ENCODE measurements at places on chromosomes 1 and 21. TPM values are rescaled to one million over a fixed set of nuclear protein-coding genes. Genes with fewer than 3 reads are reported as not detected.
A peak's percentile ranks its signal among the peaks of the same experiment; 100 is the strongest.

The CFHR3 gene
- not detected for polyA plus RNA-seq

The NPPA gene
- polyA plus RNA-seq: 0.13 TPM

The HPDL gene
- 0.73 TPM for polyA plus RNA-seq

The GJA4 gene
- 13.0 TPM for polyA plus RNA-seq

The TNFRSF18 gene
- 0.76 TPM for polyA plus RNA-seq

- H3K4me1 ChIP-seq: peaks cover 29% of the 10 kb centered on the region
- H3K36me3 ChIP-seq: no peaks in the 10 kb centered on the region
- H3K27me3 ChIP-seq: no peaks in the 10 kb centered on the region
- peak overlapping the region; percentile 98 for H3K27ac ChIP-seq
- peak; percentile 75 for DNase-seq
These were observed 757 bp upstream of the NRIP1 start for GRCh38 chr21:15065392-15066122.

DNA sequence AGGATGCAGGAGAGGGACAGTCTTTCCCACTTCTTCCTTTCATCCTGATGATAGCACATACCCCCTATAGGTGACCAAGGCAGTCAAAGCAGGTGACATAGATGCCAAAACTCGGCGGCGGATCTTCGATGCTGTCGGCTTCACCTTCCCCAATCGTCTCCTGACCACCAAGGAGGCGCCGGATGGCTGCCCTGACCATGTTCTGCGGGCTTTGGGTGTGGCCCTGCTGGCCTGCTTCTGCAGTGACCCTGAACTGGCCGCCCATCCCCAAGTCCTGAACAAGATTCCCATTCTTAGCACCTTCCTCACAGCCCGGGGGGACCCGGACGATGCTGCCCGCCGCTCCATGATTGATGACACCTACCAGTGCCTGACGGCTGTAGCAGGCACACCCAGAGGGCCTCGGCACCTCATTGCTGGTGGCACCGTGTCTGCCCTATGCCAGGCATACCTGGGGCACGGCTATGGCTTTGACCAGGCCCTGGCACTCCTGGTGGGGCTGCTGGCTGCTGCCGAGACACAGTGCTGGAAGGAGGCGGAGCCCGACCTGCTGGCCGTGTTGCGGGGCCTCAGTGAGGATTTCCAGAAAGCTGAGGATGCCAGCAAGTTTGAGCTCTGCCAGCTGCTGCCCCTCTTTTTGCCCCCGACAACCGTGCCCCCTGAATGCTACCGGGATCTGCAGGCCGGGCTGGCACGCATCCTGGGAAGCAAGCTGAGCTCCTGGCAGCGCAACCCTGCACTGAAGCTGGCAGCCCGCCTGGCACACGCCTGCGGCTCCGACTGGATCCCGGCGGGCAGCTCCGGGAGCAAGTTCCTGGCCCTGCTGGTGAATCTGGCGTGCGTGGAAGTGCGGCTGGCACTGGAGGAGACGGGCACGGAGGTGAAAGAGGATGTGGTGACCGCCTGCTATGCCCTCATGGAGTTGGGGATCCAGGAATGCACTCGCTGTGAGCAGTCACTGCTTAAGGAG is 2.9 kb downstream of the NCDN start:
- peaks cover 28% of the 10 kb centered on the region for H3K4me1 ChIP-seq
- DNase-seq: peak; percentile 67
- H3K4me3 ChIP-seq: peak overlapping the region; percentile 38
- H3K36me3 ChIP-seq: no peaks in the 10 kb centered on the region

- H3K27me3 ChIP-seq: no peaks in the 10 kb centered on the region
- DNase-seq: no peak
- H3K36me3 ChIP-seq: no peaks in the 10 kb centered on the region
These were observed 40.0 kb downstream of the FCRL5 start for GRCh38 chr1:157512036-157512969.

DNA sequence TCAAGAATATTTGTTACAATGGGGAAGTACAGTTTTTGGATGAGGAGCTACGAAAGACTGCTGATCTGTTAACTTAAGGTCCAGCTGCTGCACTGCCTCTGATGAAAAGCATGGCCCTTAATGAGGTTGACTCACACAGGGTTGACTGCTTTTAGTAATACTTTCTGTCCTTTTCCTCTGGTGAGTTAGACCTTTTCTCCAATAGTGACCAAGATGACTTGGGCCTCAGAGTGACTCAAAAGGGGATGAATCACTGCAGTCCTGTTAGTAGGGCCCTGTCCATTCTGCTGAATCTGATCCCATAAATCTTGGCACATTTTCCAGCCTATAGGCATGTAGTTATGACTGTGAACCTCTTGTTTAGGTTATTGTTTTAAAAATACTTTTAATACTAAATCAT is 2.7 kb downstream of the DISP1 start:
- H3K4me3 ChIP-seq: no peak overlapping the region
- H3K27ac ChIP-seq: no peak overlapping the region
- H3K27me3 ChIP-seq: no peaks in the 10 kb centered on the region
- no peak for DNase-seq
- no peaks in the 10 kb centered on the region for H3K36me3 ChIP-seq

GRCh38 chr1:204089044-204089751 is 16.3 kb downstream of the SOX13 start:
- peaks cover 94% of the 10 kb centered on the region for H3K4me1 ChIP-seq
- peak overlapping the region; percentile 81 for H3K27ac ChIP-seq
- H3K27me3 ChIP-seq: no peaks in the 10 kb centered on the region

DNA sequence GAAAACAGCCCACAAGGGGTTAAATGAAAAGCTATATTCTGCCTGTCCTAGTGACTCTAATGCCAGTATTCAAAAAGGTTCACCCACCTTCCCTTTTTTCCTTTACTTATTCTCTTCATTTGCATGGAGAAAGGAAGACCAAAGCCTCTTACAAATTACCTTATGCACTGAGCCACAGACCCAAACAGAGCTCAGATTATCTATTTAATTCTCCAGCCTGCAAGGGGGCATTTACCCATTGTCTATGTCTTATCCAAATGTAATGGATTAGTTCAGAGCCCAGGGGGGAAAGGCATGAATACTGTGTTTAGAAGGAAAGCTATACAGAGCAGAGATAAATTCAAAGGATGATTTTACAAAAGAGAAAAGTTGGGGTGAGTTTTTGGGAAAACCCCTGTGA is 388.5 kb downstream of the OMA1 start:
- no peaks in the 10 kb centered on the region for H3K36me3 ChIP-seq
- H3K4me3 ChIP-seq: no peak overlapping the region
- no peak overlapping the region for H3K27ac ChIP-seq
- H3K4me1 ChIP-seq: peaks cover 3% of the 10 kb centered on the region
- H3K27me3 ChIP-seq: no peaks in the 10 kb centered on the region

- DNase-seq: peak; percentile 71
- H3K36me3 ChIP-seq: no peaks in the 10 kb centered on the region
- H3K4me1 ChIP-seq: peaks cover 19% of the 10 kb centered on the region
- H3K27ac ChIP-seq: no peak overlapping the region
These were observed 4.0 kb upstream of the LAPTM5 start for GRCh38 chr1:30761381-30762151.

DNA sequence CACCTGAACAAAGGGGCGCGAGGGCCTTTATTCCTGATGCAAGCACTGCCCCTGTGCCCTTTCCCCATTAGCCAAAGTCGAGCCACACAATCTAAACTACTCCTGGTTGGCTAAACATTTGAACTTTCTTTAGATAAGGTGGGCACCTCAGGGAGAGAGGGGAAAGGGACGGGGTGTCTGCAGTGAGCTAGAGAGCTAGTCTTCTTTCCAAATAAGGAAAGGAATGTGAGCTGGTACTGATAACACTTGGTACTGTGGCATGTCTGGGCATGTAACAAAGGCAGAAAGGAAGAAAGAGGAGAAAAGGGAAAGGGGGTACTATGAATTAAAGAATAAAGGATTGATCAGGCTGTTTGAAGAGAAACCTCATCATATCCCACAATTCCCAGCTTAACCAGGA is 62.8 kb downstream of the OVGP1 start:
- DNase-seq: no peak
- no peaks in the 10 kb centered on the region for H3K4me1 ChIP-seq
- no peaks in the 10 kb centered on the region for H3K27me3 ChIP-seq
- no peak overlapping the region for H3K27ac ChIP-seq

GRCh38 chr1:164443836-164444235 is 115.1 kb upstream of the PBX1 start:
- H3K27me3 ChIP-seq: no peaks in the 10 kb centered on the region
- no peaks in the 10 kb centered on the region for H3K36me3 ChIP-seq
- no peak overlapping the region for H3K4me3 ChIP-seq

DNA sequence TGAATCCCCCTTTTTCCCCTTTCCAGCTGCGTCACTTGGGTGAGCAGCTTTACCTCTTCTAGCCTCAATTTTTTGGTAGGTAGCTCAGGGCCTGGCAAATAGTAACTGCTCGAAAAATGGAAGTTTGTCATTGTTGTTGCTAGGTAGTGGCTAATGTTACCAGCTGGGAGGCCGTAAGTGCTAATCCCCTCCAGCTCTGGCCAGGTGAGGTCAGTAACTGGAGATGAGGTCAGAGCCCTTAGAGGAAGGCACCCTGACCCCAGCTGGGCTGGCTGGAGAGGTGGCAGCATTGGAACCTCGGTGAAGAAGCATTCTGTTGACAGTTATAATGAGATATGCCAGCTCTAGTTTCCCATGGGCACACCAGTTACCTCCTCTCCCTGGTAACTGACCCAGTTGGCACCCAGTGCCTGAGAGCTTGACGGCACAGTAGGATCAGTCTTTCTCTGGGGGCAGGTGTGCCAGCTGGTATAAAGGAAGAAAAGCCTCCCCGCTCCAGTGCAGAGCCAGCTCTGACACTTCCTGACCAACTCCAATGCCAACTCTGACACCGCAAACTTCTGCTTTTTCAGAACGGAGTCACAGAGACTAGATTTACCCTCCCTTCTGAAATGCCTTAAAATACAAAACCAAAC is 35.0 kb upstream of the SLC2A1 start:
- peak; percentile 34 for DNase-seq
- peaks cover 7% of the 10 kb centered on the region for H3K4me1 ChIP-seq
- no peak overlapping the region for H3K27ac ChIP-seq
- H3K36me3 ChIP-seq: no peaks in the 10 kb centered on the region

DNA sequence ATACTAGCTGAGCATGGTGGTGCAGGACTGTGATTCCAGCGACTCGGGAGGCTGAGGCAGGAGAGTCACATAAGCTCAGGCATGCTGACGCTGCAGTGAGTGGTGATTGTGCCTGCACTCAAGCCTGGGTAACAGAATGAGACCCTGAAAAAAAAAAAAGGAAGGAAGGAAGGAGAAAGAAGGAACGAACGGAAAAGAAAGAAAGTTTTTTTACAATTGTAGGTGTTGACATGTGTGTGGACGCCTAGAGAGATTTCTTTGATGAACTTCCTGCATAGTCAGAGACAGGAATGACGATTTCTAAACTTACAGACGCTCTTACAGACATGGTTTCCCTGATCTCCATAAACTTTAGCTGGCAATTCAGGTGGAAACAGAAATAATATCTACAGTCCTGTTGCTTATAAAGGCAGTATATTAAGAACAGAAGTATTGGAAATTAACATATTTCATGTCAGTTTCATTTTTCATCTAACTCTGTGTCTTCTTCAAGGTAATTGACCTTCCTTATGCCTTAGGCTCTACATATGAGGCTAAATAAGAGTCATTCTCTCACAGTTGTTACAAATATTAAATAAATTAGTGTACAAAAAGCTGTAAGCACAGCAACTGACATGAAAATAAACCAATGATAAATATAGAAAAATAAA is 4.1 kb downstream of the SAMSN1 start:
- H3K36me3 ChIP-seq: no peaks in the 10 kb centered on the region
- H3K27me3 ChIP-seq: no peaks in the 10 kb centered on the region
- DNase-seq: no peak
- no peak overlapping the region for H3K27ac ChIP-seq

DNA sequence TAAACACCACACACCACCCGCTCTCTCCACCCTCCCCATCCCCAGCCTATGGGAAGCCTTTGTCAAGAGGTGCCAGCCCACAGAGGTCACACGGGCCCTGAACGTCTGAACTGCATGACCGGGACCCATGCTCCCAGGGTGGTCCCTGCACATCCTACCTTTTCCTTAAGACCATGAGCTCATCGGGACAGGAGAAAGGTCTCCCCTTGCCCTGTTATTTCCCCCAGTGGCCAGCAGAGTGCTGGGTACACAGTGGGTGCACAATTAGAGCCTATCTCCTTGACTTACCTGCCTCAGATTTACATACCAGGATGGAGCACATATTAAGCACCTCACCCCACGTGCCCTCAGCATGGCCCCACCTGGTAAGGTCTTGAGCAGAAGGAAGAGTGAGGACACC is 30.9 kb downstream of the ACTA1 start:
- H3K27me3 ChIP-seq: no peaks in the 10 kb centered on the region
- no peak for DNase-seq
- no peaks in the 10 kb centered on the region for H3K36me3 ChIP-seq
- no peak overlapping the region for H3K27ac ChIP-seq
- peaks cover 8% of the 10 kb centered on the region for H3K4me1 ChIP-seq

- peaks cover 69% of the 10 kb centered on the region for H3K36me3 ChIP-seq
- H3K4me3 ChIP-seq: no peak overlapping the region
- H3K4me1 ChIP-seq: no peaks in the 10 kb centered on the region
- DNase-seq: no peak
These were observed 40.0 kb downstream of the SYNJ1 start for GRCh38 chr21:32687643-32688345.

DNA sequence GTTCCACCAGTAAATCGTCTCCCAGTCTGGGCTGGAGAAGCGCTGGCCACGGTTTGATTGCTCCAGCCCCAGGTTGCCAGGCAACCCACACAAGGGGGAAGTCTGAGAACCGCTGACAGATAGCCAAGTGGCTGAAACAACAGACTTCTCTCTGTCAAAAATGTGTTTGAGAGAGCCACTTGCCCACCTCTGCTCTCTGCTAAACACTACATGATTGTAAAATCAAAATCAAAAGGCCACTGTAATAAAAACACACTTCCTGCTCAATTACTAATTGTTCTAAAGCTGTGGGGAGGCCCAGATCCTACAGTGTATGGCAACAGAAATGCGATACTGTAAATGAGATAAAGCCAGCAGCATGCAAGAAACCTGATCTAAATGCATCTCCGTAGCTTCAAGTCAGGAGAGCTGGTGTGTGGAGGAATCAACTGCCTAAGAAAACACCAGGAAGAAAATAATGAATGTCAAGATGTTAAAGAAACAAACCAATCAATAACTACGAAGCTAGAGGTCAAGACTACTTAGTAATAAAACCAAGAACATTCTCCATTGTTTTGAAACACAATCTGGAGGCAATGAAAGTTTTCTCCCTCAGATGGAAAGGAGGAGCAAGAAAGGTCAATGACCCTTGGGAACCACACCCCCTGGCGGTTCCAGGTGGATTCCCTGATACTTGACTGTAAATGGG is 121.2 kb downstream of the SLC45A1 start:
- peak overlapping the region; percentile 64 for H3K27ac ChIP-seq
- H3K4me1 ChIP-seq: peaks cover 31% of the 10 kb centered on the region
- peak; percentile 86 for DNase-seq
- H3K36me3 ChIP-seq: no peaks in the 10 kb centered on the region
- H3K4me3 ChIP-seq: no peak overlapping the region

DNA sequence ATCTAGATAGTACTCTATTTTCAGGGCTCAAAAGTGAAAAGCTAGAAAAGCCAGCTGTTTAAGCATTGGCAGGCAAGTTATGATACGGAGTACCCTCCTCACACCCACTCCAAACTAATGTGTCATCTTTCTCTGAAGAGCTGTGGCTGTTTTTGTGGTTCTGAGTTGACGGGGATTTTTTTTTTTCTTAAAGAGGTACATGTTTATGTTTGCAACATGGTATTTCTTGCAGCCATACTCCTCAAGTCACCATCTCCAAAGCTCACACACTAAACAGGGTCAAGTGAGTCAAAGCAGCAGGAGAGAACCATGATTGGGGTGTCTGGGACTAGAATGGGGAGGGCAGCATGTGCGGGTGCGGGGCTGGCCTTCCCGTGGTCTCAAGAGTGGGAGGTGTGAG is 347.2 kb downstream of the DISC1 start:
- no peaks in the 10 kb centered on the region for H3K36me3 ChIP-seq
- no peak for DNase-seq
- no peak overlapping the region for H3K27ac ChIP-seq
- no peak overlapping the region for H3K4me3 ChIP-seq
- H3K4me1 ChIP-seq: no peaks in the 10 kb centered on the region
- no peaks in the 10 kb centered on the region for H3K27me3 ChIP-seq

Measured in psoas muscle (tissue), 8 donors.